Adrenal gland (tissue), 19 donors: ENCODE measurements at places on chromosomes 11 and 22. TPM values are rescaled to one million over a fixed set of nuclear protein-coding genes. Genes with fewer than 3 reads are reported as not detected.

SCARF2 gene
- polyA plus RNA-seq: 0.92 TPM

SYTL2 gene
- 21.8 TPM for polyA plus RNA-seq

CNGA4 gene
- 0.20 TPM for polyA plus RNA-seq

DNA sequence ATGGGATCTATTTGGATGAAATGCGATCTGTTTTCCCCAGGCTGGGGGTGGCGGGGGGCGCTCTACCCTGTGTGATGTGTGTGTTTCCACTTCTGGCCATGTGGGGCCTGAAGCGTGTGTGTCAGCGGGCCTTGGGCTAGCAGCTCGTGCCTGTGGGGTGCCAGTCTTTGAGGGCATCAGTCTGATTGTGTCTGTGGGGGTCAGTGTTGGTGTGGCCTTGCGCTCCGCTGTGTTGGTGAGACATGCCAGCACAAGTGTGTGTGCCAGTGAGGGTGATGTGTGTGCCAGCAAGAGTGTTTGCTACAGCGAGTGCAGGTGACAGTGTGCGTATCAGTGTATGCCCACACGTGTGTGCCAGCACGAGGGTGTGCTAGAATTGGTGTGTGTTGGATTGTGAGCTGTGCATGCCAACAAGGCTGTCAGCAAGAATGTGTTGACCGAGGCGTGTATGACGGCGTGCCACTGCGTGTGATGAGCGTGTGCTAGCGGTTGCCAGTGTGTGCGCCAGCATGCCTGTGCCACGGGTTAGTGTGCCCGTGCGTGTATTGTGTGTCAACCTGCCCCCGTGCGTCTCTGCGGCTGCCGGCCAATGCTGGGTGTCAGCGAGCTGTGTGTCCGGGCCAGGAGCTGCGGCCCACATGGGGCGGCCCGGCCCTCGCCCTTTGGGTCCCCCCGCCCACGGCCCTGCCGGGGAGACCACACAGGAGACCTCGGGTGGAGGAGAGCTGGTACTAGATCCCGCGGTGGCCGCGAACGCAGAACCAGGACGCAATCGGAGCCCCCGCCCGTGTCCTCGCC, 519 bp downstream of the ARRB1 start:
- peak; percentile 61 for DNase-seq

- no peak for DNase-seq
Observed at GRCh38 chr11:128707681-128708080, 13.8 kb downstream of the FLI1 start.

- DNase-seq: no peak
Observed at GRCh38 chr11:130600139-130600538, 151.7 kb downstream of the ADAMTS15 start.

DNA sequence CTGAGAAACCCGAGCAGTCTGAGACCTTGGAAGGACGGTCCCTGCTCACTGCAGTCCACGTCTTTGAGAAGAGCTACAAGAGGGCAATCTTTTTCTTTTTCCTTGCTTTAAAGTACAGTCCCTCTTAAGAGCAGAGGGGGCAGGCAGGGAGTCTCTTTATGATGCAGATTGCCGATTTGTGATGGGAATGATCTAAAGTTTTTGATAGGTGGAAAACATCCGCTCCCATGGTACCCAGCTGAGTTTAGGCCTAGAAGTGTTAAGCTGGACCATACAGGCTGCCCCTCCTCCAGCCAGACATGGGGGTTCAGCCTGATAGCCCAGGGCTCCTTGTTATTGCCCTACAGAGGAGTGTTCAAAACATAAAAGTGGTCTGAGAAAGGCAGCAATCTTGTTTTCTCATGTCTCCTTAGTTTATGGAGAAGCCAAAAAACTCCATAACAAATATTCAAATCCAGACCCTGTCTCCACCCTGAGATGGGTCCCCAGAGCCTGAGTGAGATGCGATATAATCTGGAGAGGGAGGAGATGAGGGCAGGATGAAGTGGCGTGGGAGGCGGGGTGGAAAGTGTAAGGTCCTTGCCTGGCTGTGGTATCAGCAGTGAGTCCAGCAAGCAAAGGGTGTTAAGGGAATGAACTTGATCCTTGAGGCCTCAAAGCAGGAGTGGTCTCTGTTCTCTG, 135.1 kb downstream of the FDX1 start:
- no peak for DNase-seq

DNA sequence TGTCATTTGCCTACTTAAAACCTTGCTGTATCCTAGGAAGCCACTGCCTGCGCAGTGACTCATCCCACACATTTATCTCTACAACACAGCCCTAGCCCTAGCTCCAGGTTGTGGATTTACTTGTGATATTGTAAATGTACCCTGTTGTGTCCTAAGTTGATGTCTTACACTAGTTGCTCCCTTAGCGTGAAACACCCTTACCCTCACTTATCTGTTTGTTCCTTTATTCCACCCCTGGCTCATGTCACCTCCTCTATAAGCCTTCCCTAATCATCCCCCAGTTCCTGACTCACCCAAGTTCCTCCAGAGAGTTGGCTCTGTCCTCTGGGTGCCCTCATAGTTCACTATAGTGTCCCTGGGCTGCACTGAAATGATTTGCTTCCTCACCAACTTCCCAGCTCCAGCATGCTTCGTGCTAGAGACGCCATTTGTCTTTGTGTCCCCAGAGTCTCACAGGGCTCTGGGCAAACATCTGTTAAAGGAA, 431.8 kb upstream of the FAT3 start:
- DNase-seq: no peak

- DNase-seq: no peak
Observed at GRCh38 chr22:49155770-49156580, 671.7 kb downstream of the BRD1 start.

GRCh38 chr11:133579165-133580031, 47.1 kb upstream of the OPCML start:
- no peak for DNase-seq

GRCh38 chr22:49955581-49956417, 4.8 kb upstream of the PIM3 start:
- no peak for DNase-seq

GRCh38 chr11:107564877-107565218, 687 bp downstream of the ALKBH8 start:
- DNase-seq: no peak

GRCh38 chr11:106017093-106017492, 4.9 kb downstream of the MSANTD4 start:
- no peak for DNase-seq

DNA sequence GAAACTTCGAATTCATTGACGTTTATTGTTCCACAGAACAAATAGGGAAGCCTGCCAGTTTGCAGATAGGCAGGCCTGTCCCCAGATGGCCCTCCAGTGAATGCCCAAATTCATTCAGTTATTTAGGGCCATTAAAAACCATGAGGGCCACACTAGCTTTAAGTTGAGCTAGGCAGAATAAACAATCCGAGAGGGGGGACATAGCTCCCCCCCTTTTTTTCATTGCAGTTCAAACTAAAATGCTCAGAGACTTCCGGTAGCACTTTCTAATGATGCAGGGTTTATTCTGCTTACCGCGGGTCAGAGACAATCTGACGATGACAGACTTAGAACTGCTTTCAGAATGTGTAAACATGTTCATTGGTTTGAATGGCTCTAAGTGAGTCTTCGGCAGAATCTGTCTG, 72.0 kb downstream of the ZBTB16 start:
- no peak for DNase-seq
